ENCODE measurements at places on chromosomes 6 and 20. TPM values are rescaled to one million over a fixed set of nuclear protein-coding genes. Genes with fewer than 3 reads are reported as not detected.

Gene BPI
- total RNA-seq: not detected

Gene ANGPT4
- 1.0 TPM for total RNA-seq

Gene RAE1
- 26.9 TPM for total RNA-seq

Gene PRSS16
- 31.0 TPM for total RNA-seq

Gene SLC35D3
- total RNA-seq: not detected
